Stimulated activated CD8-positive, alpha-beta memory T cell treated with anti-CD3 and anti-CD28 coated beads, Interleukin-2, amount 100 ng/mL, for 48 hours (primary cell): ENCODE measurements at places on chromosomes 7 and 10.

DNA sequence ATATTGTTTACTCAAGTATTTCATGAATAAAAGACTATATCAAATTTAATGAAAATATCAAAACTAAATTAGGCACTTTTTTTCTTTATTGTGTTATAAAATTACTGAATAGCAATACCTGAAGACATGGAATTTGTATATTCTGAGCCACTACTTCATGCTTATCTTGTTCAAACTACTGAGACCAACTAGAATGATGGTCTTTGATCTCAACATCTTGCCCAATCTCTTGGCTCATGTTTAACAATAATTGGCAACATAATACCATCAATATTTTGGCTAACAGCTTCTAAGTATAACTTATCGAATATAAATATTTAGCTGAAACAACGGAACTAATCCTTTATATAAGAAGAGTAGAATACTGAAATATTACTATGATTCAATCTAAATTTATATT is 56.5 kb upstream of the AGMO start:
- DNase-seq = no peak

GRCh38 chr7:150851492-150852370 is 586 bp upstream of the AOC1 start:
- no peak for DNase-seq

DNA sequence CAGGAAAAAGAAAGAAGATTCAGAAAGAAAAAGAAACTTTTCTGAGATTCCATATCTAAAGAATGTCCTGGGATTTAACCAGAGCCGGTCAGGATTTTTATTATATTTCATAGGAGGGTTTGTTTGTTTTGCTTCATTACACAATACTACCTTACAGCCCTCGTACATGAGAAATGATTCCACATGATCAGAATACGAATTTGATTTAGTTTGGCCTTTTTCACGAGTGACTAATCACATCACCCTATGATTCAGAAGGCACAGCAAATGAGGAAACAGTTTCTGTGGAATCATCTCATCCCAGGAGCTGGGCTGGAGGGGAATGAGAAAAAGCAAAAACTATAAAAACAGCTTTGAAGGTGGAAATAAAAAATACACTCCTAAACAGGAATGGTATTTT is 54.7 kb upstream of the VWC2 start:
- DNase-seq = no peak

DNA sequence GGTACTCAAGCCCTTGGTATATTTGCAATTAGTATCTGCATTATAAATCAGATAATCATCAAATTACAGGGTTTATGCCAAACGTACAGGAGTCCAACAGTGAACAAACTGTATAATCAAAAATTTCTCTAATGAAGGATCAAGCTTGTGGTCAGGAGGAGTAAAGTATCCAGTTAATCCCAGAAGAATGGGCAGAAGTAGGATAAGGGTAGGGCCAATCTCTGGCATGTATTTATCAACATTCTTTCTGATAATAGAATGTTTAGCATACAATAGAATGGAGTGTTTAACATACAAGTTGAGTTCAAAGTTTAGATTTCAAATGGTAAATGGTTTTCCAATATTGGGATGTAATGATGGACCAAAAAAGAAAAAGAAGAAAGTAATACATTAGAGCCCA is 103.0 kb downstream of the CALD1 start:
- DNase-seq = no peak

DNA sequence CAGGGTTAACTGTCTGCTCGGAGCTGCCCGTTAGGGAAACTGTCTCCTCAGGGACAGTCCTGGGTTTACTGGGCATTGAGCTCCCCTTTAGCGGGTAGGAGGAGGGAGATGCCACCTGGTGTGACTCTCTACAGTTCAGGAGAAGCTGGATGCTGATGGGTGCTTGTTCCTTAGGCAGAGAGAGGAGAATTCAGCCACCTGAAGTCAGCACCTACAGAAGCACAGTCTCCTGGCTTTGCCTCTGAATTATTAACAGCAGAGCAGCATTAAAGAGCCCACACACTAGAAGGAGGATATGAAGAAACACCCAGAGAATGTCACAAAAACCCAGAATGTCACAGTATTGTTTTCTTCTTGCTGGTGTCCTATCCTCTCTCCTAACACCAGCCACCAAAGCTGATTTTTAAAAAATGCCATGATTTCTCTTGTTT is 696 bp downstream of the GIMAP4 start:
- no peak for DNase-seq

DNA sequence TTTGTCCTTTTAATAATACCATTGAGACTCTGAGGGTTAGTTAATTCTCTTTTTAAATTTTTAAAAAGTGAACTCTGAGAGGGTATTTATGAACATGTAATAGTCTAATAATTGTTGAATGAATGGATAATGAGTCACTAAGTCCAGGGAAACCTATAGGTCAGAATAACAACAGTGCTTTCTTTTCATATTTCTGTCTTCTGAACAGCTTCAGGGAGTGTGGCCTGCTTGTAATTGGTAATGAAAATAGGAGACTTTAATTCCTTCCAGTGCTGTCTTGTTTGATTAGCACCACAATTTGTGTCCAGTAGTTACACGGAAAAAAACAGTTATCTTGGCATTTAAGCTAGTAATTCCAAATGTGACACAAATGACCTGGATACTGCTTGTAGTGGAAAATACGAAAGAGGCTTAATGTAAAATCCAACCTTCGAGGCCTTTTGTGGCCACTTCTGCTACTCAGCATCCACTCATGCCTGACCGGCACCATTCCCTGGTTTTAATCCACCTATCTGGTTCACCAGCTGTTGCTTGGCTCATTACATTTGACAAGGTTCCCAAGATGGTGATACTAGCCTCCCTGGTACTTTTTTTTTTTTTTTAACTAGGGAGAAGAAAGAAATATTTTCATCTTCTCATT is 149.3 kb upstream of the IMMP2L start:
- DNase-seq = no peak

- no peak for DNase-seq
These were observed 91.1 kb downstream of the OR13A1 start for GRCh38 chr10:45224219-45224841.

GRCh38 chr10:120420421-120420820 is 36.6 kb upstream of the PLPP4 start:
- no peak for DNase-seq

DNA sequence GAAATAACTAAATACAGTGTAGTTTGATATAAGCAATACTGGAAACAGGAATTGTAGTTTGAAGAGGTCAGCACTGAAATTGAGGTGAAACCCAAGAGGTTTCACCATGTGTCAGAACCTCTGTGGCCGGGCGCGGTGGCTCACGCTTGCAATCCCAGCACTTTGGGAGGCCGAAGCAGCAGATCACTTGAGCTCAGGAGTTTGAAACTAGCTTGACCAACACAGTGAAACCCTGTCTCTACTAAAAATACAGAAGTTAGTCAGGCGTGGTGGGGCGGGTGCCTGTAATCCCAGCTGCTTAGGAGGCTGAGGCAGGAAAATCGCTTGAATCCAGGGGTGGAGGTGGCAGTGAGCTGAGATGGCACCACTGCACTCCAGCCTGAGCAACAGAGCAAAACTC is 13.7 kb downstream of the AHCYL2 start:
- DNase-seq = no peak

GRCh38 chr7:22819476-22819875 is 3.2 kb downstream of the TOMM7 start:
- no peak for DNase-seq

DNA sequence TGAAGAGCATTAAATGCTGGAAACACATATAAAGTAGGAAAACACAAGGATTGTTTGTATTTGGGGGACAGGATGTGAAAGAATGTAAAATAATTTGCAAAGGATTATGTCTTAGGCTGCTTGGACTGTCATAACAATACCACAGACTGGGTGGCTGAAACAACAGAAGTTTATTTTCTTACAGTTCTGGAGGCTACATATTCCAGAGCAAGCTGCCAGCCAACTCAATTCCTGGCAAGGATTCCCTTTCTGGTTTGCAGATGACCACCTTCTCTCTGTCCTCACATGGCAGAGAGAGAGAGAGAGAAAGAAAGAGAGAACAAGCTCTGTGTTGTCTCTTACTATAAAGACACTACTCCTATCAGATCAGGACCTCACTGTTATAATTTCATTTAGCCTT is 8.8 kb upstream of the LAMB4 start:
- DNase-seq = no peak

GRCh38 chr10:16612115-16612980 is 90.7 kb upstream of the C1QL3 start:
- DNase-seq = no peak

GRCh38 chr7:43565786-43566185 is 17.1 kb upstream of the STK17A start:
- no peak for DNase-seq

GRCh38 chr7:157357129-157358040 is 20.6 kb downstream of the DNAJB6 start:
- no peak for DNase-seq

DNA sequence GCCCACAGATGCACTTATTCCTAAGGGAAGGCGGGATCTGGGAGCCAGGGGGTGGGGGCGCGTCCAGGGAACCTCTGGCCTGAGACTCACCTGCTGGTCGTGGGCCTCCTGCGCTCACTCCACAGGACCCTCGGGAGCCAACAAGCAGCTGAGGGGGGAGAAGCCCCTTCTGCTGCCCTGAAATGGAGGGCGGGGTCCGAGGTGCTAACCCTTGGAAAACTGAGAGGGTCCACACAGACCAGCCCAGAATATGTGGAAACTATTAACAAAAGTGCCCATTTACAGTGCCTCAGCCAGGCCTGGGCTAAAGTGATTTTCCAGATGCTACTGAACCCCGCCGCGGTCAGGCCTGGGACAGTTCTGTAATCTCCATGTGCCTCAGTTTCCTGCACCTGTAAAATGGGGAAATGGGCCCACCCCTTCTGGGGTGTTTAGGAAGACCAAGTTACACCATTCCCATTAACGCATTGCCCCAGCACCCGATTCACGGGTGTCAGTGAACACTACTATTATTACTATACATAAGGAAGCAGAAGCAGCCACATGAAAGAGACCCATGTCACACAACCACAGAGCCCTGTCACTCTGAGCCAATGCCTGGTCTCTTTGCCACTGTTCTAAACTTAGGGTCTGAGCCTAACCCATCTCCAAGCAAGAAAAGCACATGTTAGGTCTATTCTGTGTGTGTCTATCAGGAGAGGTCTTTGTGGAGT is 630 bp upstream of the VSTM4 start:
- DNase-seq = no peak

DNA sequence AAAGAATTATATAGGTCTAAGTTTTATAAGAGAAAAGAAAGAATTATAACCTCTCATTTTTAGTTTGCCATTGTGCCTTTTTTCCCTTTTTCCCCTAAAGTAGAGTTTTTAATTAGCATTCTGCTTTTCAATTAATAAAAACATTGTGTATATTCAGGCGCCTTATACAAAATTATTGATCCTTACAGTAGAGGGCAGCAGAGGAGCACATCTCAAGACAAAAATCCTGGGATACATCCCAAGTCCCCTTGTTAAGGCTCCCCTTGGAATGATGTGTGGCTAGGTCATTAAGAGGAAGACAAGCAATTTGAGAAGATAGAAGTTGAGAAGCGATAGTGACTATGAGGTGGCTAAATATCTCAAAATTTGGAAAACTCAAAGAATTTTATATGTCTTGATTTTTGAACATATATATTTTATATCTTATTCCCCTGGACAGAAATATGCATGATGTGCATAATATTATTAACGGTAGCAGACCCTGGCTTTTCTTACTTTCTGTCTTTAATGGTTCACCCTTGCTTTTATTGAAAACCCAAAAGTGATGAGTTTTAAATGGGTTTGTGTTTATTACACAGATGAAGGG is 19.1 kb upstream of the TPK1 start:
- no peak for DNase-seq

- DNase-seq = no peak
These were observed 5.5 kb downstream of the MCM7 start for GRCh38 chr7:100095704-100096103.

DNA sequence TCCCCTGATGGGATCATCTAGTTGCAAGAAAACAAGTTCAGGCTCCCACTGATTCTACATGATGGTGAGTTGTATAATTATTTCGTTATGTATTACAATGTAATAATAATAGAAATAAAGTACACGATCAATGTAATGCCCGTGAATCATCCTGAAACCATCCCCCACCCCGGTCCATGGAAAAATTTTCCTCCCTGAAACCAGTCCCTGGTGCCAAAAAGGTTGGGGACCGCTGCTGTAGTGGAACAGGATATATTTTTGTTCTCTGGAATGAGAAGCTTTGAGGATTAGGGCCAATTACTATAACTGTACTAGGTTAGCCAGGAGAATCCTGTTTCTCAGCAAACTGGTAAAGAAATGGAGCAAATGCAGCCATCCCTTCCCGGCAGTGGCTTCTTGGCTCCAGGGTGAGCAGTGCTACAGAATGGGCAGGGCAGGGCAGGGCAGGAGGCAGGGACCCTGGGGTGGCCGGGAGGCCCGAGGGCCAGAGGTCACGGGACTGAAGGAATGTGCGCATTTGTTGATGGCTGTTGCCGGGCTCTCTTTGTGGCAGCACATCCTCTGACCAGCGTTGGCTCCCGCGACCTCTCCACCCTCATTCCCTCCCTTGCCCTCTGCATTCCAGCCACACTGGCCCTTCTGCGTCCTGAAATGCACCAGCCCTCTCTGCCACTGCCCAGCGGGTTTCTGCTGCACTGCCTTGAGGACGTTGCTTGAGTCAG is 162.3 kb upstream of the NPS start:
- DNase-seq = no peak

DNA sequence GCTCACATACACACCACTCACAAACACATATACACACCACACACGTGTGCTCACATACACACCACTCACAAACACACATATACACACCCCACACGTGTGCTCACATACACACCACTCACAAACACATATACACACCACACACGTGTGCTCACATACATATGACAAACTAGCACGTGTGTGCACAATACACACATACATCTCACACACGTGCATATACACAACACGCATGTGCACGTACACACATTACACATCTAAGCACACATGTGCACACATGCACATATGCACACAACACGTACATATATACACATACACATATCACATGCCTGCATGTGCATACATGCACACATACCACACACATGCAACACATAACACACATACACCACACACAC is 78.3 kb upstream of the FOXK1 start:
- DNase-seq = no peak
